ENCODE measurements at places on chromosomes 4 and X.

- no peak overlapping the region for H3K27ac ChIP-seq
- peaks cover 6% of the 10 kb centered on the region for H3K27me3 ChIP-seq
- H3K36me3 ChIP-seq = no peaks in the 10 kb centered on the region
- no peaks in the 10 kb centered on the region for H3K4me1 ChIP-seq
Observed at GRCh38 chrX:3215249-3215648, 131.2 kb downstream of the MXRA5 start.

GRCh38 chr4:67101612-67102011 lies 443.7 kb downstream of the CENPC start:
- no peaks in the 10 kb centered on the region for H3K4me1 ChIP-seq
- H3K27ac ChIP-seq = no peak overlapping the region
- no peaks in the 10 kb centered on the region for H3K36me3 ChIP-seq
- no peaks in the 10 kb centered on the region for H3K27me3 ChIP-seq
- H3K4me3 ChIP-seq = no peak overlapping the region

GRCh38 chrX:114344756-114345349 lies 239.0 kb upstream of the HTR2C start:
- no peaks in the 10 kb centered on the region for H3K36me3 ChIP-seq
- no peaks in the 10 kb centered on the region for H3K4me1 ChIP-seq
- H3K27ac ChIP-seq = no peak overlapping the region

DNA sequence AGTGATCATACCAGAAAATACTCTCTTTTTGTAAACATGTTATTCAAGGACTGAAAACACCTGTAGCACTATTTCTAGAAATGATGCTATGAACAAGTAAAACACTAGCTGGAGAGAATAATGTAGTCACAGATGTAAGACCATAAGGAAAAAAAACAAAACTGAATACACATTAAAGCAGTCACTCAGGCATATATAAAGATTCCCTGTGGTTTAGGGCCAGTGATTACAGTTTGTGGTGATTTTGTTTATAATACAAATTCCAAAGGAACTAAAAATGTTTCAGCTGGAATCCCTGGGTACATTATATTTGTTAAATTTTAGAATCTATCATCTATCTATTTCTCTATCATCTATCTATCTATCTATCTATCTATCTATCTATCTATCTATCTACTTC lies 777.8 kb upstream of the FRG1 start:
- H3K4me1 ChIP-seq = no peaks in the 10 kb centered on the region
- no peak overlapping the region for H3K4me3 ChIP-seq
- H3K27ac ChIP-seq = no peak overlapping the region
- no peaks in the 10 kb centered on the region for H3K27me3 ChIP-seq

DNA sequence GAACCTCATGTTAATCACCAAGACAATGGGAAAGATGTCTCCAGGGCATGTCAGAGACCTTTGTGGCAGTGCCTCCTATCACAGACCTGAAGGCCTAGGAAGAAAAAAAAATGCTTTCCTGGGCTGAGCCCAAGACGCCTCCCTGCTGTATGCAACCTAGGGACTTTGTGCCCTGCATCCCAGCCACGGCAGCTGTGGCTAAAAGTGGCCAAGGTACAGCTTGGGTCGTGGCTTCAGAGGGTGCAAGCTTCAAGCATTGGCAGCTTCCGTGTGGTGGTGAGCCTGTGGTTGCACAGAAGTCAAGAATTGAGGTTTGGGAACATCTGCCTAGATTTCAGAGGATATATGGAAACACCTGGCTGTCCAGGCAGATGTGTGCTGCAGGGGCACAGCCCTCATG lies 40.5 kb downstream of the SPANXN3 start:
- DNase-seq = no peak
- H3K4me1 ChIP-seq = no peaks in the 10 kb centered on the region
- no peaks in the 10 kb centered on the region for H3K36me3 ChIP-seq
- no peak overlapping the region for H3K27ac ChIP-seq
- no peaks in the 10 kb centered on the region for H3K27me3 ChIP-seq
- H3K4me3 ChIP-seq = no peak overlapping the region

DNA sequence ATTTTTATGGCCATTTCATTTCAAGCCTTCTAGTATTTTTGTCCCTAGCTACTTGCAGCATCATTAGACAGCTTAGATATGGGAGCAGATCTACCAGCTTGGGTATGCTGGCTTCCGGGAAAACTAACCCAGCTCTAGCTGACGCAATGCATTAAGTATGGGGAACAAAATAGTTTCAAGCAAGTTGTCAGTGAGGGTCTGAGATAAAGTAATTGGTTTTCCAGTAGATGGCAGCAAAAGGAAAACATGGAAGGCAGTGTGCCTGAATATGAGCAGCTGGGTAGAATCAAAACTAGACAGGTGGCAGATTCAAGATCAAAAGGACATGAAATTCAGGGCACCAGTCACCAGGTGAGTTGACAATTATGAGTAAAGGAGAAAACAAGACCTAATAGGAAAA lies 340.9 kb upstream of the CTSO start:
- H3K36me3 ChIP-seq = no peaks in the 10 kb centered on the region
- DNase-seq = no peak
- H3K27ac ChIP-seq = no peak overlapping the region
- no peaks in the 10 kb centered on the region for H3K4me1 ChIP-seq
- no peaks in the 10 kb centered on the region for H3K27me3 ChIP-seq

- H3K4me3 ChIP-seq = no peak overlapping the region
- H3K27ac ChIP-seq = no peak overlapping the region
- H3K36me3 ChIP-seq = no peaks in the 10 kb centered on the region
- H3K4me1 ChIP-seq = no peaks in the 10 kb centered on the region
- no peak for DNase-seq
Observed at GRCh38 chrX:88072339-88073030, 554.9 kb downstream of the KLHL4 start.

DNA sequence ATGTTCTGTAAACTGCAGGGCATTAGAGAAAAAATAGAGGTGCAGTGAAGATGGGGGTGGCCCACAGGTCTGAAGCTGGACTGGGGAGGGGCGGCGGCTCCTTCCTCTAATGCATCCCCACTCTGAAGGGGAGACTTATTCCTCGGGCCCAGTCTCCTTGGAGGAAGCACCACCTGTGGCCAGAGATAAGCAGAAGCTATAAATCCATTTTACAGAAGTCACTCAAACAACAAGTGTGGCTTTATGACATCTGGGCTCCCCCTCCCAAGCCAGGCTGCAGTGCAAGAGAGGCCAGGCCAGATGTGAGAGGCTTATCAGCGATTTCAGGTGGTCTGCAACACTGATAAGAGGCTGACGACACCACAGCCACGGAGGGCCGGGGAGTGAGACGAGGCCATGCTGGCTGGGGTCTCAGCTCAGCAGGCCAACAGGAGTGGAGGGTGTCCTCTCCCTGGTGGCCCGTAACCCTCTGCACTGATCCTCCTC lies 15.8 kb downstream of the CYTL1 start:
- H3K36me3 ChIP-seq = no peaks in the 10 kb centered on the region
- no peaks in the 10 kb centered on the region for H3K4me1 ChIP-seq
- no peak overlapping the region for H3K4me3 ChIP-seq
- H3K27ac ChIP-seq = no peak overlapping the region
- no peak for DNase-seq

- H3K27ac ChIP-seq = no peak overlapping the region
- no peak for DNase-seq
- H3K4me3 ChIP-seq = no peak overlapping the region
- no peaks in the 10 kb centered on the region for H3K36me3 ChIP-seq
- peaks cover 4% of the 10 kb centered on the region for H3K27me3 ChIP-seq
Observed at GRCh38 chr4:41709844-41710481, 38.6 kb downstream of the PHOX2B start.

GRCh38 chr4:156390599-156391324 lies 437.1 kb upstream of the CTSO start:
- no peak overlapping the region for H3K4me3 ChIP-seq
- H3K27ac ChIP-seq = no peak overlapping the region
- DNase-seq = no peak
- no peaks in the 10 kb centered on the region for H3K36me3 ChIP-seq
- no peaks in the 10 kb centered on the region for H3K4me1 ChIP-seq

DNA sequence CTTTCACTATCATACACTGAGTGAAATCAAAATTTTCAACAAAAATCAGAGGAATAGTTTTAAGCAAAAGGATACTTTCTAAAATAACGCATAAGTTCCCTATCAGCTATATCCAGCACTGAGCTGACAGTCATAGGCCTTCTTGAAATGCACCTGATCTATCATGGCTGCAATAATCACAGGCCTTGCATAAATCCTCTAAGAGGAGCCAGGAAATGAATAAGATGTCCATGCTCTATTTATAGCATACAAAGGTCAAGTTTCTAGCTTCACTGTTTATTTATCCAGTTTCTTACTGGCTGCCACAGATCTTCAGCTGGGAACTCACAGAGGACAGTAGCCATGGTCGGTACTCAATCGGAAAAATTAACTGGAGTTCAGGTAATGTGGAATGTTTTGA lies 235.9 kb upstream of the DMD start:
- H3K4me3 ChIP-seq = no peak overlapping the region
- H3K36me3 ChIP-seq = no peaks in the 10 kb centered on the region
- H3K27me3 ChIP-seq = no peaks in the 10 kb centered on the region
- no peak overlapping the region for H3K27ac ChIP-seq

GRCh38 chr4:142242156-142242555 lies 603.9 kb downstream of the INPP4B start:
- H3K27me3 ChIP-seq = no peaks in the 10 kb centered on the region
- H3K27ac ChIP-seq = no peak overlapping the region
- no peak overlapping the region for H3K4me3 ChIP-seq

DNA sequence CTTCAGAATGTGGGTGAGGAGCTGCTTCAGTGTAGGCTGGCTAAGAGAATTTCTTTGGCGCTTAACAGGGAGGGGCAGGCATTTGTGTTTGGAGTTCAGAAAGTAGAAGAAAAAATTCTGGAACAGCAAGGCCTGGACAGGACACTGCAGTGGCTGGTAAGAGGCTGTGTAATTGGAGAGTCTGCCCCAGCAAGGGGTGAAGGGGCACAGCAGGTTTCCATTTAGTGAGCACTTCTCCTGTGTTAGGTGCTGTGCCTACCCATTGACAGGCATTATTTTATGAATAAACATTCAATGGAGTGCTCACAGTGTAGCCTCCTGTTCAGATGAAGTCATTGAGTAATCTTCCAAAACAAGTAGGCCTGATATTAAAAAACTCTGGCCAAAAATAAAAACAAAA lies 10.7 kb upstream of the CPE start:
- no peaks in the 10 kb centered on the region for H3K36me3 ChIP-seq
- H3K4me3 ChIP-seq = no peak overlapping the region
- no peaks in the 10 kb centered on the region for H3K4me1 ChIP-seq
- DNase-seq = no peak
- peaks cover 9% of the 10 kb centered on the region for H3K27me3 ChIP-seq

DNA sequence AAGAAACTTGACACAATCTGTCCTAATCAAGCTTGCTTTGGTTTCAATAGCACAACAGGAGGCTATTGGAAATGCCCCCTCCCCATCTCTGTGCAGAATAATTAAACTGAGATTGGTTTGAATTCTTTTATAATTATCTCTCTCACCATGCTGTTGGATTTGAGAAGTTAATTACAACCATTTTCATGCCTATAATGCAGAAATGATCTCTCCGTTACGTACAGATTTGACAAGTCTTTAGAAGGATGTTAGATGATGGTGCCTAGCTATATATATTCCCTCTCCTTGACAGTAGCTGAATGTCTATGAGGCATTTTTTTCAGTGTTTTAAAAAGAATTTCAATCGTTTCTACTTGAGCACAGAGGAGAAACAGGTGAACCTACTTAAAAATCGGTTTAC lies 488.4 kb upstream of the TECRL start:
- no peak overlapping the region for H3K27ac ChIP-seq
- H3K4me1 ChIP-seq = no peaks in the 10 kb centered on the region
- H3K27me3 ChIP-seq = no peaks in the 10 kb centered on the region
- no peak overlapping the region for H3K4me3 ChIP-seq
- H3K36me3 ChIP-seq = no peaks in the 10 kb centered on the region
- DNase-seq = no peak
